Astrocyte of the cerebellum (primary cell): ENCODE measurements at places on chromosomes 7 and 10.

DNA sequence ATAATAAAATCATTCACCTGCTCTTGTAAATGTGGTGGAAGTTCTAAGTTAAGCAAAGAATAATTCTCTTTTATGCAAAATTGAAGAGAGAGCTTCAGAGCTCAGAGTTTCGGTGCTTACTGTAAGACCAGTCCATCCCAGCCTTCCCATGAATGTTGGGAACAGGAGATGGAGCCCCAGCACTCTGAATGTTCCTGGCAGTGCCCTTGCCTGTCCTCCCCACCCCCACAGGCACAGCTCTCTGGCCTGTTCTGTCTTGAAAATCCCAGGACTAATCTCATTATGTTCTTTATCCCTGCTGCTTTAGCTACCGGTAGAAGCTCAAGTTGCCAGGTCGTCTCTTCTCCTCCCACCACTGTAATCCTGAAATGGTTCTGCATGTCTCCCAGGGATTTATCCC, 29.1 kb upstream of the LHFPL3 start:
- DNase-seq = no peak

GRCh38 chr10:9451211-9451773, 1396.8 kb downstream of the GATA3 start:
- no peak for DNase-seq

DNA sequence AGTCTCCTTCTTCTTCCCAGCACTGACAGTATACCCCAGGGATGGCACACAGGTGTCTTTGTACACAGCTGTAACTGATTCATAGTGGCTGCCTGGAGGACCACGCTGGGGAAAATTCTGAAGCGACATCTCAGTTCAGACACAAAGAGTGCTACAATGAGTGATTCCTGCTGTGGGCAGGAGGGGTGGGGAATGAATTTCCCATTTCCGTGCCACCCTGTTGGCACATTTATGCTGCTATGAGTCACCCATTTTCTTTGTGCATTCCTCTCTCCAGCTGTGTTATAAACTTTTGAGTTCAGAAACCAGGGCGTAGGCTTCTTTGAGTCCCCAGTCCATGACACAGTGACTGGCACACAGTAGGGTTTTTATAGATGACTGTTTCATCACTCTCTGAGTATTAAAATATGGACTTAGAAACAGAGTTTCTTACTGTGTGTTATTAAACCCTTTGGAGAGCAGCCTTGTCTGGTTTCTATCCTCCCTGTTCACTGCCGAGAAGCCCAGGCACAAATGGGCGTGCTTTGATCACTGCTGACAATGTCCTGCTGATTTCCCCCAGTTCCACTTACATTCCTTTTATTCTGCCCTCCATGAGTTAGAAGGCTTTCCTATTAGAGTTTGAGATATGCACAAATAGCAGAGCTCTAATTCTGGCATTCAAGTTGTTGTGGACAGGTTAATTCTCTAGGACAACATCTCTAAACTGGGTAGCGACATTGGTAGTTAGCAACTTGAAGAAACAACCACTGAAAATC, 24.0 kb upstream of the NPS start:
- no peak for DNase-seq

DNA sequence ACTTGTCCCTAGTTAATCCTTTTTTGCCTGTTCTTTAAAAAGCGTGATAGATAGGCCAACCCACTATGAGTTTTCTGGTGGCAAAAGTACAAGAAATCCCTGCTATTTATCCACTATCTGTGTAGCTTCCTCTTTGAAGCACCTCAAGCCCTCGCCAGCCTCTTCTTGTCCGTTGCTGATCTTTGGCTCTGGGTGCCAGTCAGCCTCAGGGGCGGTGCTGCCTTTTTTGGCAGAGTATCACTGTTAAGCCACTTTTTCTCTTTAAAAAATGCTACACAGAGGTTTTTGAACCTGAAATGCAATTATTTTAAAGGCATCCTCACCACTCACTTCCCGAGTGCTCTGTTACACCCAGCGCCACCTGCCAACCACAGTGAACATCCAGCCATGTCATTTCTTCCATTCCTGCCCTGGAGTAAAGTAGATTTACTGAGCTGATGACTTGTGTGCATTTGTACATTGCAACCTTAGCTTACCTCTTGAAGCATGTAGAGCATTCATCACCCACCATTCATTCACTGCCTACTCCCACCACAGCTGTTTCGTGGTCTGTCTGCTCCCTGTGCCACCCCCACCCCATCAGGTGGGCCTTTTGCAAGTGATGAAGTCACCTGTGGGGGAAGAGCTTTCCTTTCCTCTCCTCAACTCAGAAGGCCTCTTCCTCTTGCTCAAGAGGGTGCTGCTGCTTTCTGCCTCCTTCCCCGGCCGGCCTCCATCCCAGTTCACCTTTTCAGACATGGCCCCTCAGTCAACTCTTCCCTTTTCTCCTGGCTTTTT, 414.2 kb upstream of the GALNT17 start:
- no peak for DNase-seq

- DNase-seq = no peak
Measured at GRCh38 chr10:19451356-19451755, 364.9 kb upstream of the PLXDC2 start.

DNA sequence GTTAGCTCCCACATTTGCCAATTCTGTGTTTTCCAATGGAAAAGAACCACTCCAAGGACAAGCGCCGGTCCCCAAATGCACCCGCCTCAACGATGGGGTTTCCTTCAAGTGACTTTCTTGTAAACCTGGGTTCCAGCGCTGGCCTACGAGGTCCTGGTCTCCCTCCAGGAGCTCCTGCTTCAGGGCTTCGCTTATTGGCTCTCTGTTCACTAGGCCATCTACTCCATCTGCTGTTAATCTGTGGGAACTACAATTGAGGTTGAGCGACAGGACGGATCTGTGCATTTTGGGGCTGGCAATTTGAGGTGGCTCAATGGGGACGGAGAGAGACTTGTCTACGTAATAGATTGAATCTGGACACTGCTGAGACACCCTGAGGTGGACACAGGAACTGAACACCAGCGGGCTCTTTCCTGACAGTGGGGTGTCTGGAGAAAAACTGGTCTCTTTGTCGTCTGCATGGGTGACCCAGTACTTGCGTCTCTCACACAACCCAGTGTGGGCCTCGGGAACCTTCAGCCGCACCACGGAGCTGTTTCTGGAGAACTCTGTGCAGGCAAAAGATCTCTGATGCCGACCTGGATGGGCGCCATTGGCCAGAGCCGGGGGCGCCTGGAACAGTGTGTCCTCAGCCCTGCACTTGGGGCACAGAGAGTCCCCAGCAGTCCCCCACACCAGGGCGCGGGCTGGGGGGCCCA, 115.9 kb upstream of the ADAM12 start:
- DNase-seq = peak; percentile 37

- no peak for DNase-seq
Measured at GRCh38 chr10:121368347-121369025, 229.8 kb downstream of the FGFR2 start.

DNA sequence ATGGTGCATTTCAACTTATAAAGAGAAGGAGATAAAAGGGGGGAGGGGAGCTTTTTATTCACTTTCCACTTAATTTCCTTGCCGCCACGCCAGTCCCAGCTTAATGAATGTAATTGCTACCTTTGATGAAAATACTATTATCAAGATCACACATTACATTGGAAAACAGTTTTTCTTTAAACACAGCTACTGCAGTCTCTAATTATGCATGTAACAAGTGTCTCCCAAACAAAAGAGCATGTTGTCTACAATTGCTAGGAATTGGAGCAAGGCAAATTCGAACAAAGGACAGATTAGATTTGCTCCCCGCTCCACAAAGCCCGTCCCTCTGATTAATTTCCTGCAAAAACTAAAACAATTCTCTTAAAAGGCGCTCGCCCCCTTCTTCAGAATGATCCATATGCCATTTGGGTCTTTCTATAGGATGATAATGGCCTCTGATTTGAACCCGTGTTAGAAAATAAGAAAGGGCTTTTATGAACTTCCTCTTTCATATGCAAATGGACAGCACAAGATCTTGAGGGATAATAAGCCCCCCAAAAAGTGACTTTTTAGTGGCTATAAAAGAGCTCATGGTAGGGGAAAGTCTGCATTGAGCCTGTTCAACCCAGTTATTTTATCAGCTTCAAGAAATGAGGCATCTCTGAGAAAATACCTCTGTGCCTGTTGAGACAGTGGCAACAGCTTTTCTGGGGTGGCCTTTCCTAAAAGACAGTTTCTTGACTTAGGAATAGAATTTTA, 60.6 kb downstream of the ACADSB start:
- no peak for DNase-seq

- DNase-seq = no peak
Measured at GRCh38 chr10:101035916-101036702, 5.1 kb downstream of the SFXN3 start.

GRCh38 chr7:15000157-15000556, 97.6 kb upstream of the DGKB start:
- no peak for DNase-seq

DNA sequence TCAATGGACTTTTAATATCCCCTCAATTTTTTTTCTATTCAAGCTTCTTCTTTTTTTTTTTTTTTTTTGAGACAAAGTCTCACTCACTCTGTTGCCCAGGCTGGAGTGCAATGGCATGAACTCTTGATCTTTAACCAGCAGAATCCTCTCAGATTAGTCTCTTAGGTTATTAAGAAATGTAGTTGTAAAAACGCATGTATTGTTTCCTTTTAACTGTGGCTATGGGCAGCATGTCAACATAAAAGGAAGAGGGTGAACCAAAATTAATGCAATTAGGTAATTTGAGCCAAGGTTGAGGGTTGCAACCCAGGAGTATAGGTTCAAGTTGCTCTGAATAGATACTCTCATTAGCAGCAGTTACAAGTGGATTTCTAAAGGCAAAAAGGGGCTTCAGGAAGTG, 4.3 kb upstream of the GSTO1 start:
- no peak for DNase-seq

DNA sequence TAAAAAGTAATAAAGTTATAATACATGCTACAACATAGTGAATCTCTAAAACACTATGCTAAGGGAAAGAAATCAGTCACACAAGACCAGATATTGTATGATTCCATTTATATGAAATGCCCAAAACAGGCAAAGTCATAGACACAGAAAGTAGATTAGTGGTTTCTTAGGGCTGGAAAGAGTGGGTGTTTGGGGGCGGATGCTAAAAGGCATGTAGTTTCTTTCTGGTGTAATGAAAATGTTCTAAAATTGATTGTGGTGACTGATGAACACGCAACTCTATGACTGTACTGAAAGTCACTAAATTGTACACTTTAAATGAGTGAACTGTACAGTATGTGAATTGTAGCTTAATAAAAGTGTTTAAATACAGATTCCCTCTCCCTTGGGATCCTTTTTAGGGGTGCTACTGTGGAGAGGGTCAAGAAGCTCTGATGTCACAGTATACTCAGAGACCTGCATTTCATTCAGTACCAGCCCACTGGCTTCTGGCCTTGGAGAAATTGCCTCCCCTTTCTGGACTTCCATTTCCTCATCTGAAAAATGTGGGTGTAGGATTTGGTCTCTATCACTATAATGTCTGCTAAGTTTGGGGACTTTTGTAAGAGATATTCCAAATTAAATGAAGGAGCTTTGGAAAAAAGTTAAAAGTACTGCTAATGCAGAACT, 46.4 kb downstream of the AOAH start:
- DNase-seq = no peak

DNA sequence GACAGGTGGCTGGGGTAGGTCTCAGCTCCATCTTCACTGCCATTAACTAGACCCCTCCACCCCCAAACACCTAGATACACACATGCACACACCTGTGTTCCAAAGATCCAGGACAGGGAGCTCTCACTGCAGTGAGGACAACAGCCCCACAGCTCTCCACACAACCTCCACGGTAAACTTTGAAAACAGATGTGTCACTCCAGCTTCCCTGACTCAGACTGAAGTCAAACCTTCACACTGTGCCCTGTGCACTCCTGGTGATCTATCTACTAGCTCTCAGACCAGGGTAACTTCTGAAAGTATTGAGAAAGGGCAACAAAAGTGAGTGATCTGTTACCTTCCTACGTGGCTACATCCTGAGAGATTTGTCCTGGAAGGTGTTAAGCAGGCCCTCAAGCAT, 519.8 kb downstream of the XPNPEP1 start:
- no peak for DNase-seq

GRCh38 chr7:22109761-22110160, 164.1 kb upstream of the CDCA7L start:
- no peak for DNase-seq

DNA sequence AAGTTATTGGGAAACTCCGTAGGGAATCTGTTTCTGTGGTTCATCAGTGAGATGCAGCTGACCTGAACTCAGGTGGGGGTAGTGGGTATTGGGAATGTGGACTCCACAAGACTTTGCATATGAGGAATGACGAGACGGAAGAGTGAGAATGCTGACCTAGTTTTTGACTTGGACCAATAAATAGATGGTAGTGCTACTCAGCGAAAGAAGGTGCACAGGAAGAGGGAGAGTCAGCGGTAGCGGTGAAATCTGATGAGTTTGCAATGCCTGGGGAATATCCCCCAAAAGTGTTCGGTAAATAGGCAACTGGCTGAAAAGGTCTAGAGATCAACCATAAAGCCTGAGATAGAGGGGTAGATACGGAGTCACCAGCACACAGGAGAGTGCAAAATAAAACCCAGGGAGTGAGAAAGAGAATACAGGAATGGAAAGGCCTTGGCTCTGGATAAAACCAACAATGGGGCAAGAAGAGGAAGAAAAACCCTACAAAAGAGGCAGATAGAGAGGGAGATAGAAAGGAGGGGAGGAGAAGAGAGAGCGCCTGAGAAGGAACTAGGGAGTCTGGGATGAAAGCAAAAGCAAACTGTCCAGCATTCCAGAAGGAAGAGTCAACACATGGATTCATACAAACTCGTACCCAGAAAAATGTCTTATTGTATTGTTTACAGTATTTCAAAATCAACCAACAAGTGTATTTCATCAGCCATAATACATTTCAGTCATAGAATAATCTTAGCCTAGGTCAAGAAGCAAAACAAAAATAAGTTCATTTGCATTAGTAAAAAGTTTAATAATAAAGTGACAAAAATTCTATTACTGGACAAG, 5.4 kb downstream of the ARHGAP21 start:
- DNase-seq = no peak

DNA sequence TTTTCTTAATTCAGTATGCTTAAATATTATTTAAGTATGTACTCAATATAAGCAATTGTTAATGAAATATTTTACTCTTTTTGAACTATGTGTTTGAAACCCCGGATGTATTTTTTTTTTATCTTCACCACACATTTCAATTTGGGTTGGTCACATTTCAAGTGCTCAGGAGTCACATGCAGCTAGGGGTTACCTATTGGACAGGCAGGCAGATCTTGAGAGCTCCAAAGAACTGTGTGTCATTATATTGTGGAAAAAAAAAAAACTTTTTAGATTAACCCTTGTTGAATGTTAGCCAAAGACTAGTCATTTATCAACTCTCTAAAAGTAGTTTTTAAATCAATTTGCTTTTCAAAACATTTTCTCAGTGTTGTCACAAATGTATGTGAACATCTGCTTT, 37.2 kb downstream of the IKZF1 start:
- no peak for DNase-seq

- no peak for DNase-seq
Measured at GRCh38 chr7:133024596-133024995, 57.3 kb downstream of the CHCHD3 start.

DNA sequence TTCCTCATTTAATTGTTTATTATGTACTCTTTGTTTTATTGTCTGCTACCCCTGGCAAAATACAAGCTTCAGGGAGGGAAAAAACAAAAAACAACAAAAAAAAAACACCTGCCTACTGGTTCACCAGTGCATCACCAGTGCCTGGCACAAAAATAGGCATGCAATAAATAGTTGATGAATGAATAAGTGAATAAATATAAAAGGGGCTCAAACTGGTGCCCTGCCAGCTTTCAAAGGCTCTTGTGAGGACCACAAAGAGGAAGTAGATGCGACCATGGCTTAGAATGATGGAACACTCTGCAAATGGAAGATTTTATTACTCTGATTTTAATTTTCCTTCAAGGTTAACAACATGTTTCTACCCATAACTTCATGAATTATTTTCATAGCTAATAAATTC, 213.0 kb upstream of the INHBA start:
- DNase-seq = no peak

GRCh38 chr10:92880233-92880861, 32.0 kb downstream of the EXOC6 start:
- DNase-seq = peak; percentile 37
